Activated T-helper 1 cell treated with anti-CD3 and anti-CD28 coated beads, Interleukin-2, amount 50 U/mL, for 16 hours (primary cell): ENCODE measurements at places on chromosomes 3 and 15.

DNA sequence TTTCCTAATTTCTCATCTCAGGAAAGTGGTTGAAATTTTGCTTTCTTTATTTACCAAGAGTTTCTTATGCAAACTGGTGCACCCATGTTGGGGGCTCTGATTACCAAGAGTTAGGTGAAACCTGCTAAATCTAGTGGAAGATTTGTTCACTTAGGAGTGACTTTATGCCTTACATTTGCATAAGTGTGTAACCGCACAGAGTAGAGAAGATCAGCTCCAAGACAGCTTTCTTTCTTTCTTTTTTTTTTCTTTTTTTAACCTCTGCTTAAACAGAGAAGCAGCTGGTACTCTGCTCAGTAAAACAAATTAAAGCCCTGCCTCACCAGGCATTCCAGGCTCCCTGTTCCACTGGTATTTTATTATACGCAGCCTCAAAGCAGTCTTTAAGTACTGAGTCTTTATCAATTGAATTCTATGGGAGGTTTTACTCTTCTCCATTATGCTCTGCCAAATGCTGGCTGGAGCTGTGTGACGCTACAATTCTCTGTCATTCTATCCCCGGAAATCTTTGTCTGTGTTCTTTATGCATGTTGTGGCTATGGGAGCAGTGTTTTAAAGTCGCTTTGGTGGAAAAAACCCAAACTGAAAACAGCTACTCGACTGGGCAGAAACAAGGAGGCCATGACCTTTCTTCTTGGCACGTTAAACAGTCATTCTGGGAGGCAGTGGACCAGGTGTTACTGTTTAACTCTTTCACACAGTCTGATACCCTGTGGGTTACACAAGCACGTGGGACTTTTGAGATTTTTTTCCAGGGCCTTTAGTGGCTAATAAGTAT lies 55.2 kb upstream of the GBE1 start:
- no peak for DNase-seq

DNA sequence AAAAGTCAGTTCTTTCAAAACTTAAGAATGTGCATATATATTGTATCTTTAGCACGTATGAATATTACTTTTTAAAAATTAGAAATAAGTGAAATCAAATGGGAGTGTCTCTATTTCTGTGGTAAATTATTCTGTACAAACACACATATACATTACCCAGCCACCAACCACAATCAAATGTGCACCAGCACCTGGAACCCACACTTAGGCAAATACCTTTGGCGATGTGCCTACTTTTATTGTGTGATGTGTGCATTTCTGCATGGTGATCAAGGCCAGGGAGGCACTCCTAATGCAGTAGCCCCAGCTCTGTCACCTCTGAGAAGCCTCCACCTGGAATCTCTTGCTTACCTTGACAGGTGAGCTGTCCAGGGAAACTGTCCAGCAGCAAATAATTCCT lies 76.9 kb downstream of the PIK3R4 start:
- no peak for DNase-seq

- DNase-seq: no peak
Observed at GRCh38 chr3:152314677-152315353, 46.1 kb downstream of the MBNL1 start.

GRCh38 chr3:148914936-148915690 lies 50.0 kb downstream of the CPA3 start:
- DNase-seq: no peak

DNA sequence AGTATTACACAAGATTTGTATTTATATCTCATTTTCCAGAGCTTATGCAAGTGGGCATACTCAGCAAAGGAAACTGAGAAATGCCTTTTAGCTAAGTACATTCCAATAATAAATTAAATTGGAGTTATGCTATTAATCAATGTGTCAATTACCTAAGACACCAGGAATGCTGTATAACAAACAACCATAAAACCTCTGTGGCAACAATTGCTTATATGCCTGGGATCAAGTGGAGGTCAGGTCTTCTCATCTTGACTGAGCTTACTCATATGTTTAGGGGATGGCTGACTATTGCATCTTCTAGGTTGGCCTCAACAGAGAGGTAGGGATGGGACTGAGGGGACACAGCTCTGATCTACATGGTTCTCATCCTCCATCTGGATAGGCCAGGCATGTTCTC lies 30.7 kb downstream of the CD200R1L start:
- DNase-seq: no peak

DNA sequence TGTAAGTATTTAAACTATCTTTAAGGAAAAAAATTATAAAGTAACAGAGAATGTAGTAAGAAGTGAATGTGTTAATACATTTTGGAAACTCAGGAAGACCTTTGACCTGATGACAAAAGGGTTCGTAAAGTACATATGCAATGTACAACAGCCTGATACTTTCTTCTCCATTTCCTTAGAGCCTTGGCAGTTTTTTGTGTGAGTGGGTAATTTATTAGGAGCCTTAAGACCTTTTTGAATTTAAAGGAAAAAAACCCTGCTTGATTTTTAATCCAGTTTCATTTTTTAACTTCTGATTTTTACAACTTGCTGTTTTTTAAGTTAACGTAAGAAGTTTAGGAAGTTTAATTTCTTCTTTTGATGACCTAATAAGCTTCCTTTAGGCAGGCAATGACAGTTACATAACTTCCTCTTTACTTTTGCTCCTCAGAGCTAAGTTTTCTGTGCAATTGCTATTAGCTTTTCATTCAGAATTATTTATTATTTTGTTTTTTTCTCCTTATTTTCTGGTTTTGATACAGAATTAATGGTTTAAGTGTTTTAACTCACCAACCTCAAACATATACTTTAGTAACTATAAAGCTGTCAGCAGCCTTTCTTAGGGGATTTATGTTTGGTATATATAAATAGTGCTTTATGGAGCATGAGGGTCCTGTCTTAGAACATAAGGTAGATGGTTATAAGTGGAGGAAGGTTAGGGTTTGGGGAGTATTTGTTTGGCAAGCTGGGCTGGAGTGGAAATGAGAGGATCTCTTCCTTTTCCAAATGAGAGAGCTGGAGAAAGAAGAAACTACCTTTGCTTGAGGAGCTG lies 35.2 kb downstream of the ARMC8 start:
- DNase-seq: no peak

DNA sequence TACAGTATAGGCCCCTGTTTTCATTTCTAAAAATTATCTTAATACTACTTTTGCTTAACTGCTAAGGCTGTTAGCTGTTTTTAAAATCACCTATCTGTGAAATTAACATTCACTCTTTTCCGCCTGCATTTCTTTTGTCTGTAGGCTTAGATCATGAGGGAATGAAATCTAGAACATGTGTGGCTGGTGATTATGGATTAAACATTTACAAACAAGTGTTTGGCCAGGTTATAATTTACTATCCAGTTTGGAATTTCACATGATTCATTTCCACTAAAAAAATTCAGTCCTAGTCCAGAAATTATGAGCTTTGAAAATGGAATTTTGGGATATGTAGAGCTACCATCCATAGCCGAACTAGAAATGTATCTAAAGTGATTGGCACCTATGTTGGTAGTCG lies 39.1 kb downstream of the GOLM2 start:
- DNase-seq: no peak

DNA sequence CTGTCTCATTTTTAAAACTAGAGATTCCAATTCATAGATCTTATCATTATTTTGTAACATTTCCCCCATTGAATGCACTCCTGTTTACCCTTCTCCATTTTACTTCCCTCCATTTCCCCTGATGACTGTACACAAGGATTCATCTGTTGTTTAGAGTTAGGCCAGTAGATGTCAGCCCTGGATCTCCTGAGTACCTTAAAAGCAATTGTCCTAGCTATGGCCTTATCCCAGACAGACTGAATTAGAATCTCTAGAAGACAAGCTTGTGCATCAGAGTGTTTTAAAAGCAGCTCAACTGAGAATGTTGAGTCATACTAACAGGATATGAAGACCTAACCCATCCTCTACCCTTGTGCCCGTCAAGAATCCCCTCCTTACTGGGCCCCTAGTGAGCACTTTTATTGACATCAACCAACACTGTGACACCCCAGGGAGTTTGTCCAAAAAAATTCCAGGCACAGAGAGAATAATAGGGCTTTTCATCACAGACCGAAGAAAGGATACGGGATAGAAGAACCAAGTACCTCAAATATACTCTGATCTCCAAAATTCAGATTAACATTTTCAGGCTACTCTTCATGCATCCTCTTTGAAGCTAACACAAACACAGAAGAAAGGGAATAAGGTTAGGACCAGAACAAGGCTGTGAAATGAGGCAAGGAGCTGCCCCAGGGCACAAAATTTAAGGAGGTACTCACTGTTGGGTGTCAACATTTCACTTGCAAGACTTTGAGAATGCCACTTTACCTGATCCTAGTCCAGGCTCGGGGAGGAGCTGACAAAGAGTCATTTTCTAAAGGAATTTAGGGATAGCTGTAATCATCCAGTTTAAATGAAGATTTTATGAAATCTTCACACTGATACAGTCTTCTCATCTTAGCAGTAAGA lies 17.1 kb downstream of the ZBED2 start:
- DNase-seq: no peak

GRCh38 chr3:111073218-111073617 lies 1.6 kb downstream of the NECTIN3 start:
- no peak for DNase-seq

DNA sequence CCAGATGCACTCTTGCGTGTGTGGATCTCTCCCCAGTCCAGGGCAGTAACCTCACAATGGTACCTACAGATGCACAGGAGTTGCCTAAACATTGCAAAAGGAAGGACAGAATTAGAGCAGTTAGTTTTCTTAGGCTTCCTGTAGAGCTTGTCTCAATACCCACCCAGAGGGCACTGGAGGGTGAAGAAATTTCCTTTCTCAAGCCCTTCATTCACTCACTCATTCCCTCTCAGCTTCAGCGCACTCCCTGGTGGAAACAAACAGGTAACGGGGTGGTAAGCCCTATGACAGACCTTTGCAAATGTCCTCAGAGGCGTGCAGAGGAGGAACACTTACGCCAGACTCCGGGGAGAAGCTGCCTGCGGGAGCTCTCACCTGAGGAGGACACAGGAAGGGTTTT lies 267.4 kb upstream of the HES1 start:
- no peak for DNase-seq

- no peak for DNase-seq
Observed at GRCh38 chr3:182041668-182042291, 330.1 kb downstream of the SOX2 start.

DNA sequence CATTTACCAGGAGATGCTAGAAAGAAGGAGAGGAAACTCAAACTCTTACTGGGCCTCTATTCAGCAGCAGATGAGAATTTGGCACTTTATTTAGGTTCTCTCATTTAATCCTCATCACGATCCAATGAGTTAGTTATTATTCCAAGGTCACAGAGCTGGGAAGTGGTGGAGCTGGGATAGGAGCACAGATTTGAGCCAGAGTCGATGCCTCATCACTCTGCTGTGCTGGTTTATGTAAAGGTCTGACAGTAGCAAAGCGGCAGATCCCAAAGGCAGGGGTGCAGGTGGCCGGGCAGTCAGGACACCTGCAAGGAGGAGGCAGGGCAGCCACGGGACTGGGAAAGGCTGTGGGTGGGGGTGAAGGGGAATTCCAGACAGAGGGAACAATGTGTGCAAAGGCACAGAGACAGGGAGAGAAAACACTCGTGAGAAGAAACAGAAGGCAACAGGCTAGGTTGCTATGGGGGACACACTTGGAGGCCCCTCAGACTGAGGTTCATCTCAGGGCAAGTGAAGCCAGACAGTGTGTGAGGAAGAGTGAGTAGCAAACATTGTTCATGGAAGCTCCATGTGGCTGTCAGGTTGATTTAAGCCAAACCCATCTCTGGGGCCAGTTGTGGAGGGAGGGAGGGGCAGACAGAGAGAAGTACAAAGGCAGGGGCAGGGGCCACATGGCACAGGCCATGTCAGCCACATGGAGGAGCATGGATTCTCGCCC lies 26.8 kb downstream of the RAB6B start:
- DNase-seq: no peak

- DNase-seq: no peak
Observed at GRCh38 chr3:21718161-21718765, 32.7 kb downstream of the ZNF385D start.

GRCh38 chr3:157876556-157876955 lies 229.7 kb downstream of the SHOX2 start:
- no peak for DNase-seq

GRCh38 chr3:99317201-99317600 lies 321.2 kb upstream of the COL8A1 start:
- DNase-seq: no peak

DNA sequence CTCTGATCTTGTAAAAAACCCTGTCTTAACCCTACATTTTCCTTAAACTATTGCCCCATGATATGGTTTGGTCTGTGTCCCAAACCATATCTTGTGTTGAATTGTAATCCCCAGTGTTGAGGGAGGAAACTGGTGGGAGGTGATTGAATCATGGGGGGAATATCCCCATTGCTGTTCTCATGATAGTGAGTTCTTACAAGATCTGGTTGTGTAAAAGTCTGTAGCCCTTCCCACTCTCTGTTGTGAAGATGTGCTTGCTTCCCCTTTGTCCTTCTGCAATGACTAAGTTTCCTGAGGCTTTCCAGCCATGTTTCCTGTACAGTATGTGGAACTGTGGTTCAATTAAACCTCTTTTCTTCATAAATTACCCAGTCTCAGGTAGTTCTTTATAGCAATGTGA lies 881.4 kb downstream of the DIPK2A start:
- DNase-seq: no peak

DNA sequence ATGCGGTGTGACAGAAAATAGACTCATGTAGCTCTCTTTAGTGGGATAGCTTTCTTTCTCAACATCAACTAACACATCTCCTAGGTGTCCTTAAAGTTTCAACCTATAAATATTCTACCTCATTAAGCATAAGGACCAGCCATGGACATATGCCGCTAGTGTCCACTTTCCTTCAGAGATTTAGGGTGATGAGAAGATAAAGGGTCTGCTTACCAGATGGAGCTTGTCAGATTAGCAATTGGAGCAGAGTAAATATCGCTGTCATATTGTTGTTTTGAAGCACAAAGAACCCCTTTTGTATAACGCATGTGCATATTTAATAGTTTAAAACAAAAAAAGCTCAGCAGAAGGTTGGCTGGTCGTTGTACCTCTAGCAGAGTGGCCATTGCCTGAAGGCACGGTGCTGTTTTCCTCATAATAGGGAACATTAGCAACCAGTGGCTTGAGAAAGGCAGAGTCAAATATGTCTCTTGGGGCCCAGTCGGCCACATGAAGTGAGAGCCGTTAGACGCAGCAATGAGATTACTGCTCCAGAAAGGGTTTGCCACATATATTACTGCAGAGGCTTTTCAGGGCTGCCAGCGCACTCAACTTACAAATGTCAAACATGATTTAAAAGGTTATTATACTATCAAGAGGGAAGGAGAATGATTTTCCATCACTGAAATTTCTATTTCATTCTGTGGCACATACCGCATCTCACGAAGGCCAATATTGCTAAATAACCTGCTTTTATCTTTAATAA lies 264.2 kb downstream of the ROBO2 start:
- no peak for DNase-seq

DNA sequence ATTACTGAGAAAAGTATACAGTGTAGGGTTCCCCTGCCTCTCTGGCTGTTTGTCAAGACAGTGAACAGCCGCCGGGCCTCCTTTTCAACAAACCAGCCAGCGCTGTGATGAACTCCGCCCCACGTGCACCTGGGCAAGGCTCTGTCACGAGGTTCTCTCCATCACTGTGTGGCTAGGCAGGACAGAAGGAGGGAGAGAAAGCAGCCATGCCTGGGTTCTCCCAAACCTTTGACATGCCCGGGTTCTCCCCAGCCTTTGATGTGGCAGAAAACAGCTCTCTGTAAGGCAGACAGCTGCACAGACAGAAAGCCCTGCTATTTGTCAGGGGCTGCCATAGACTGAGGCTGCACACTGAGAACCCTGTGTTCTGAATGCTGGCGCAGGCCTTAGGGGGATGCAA lies 101.4 kb upstream of the TRPM1 start:
- DNase-seq: no peak

- DNase-seq: no peak
Observed at GRCh38 chr3:148459931-148460513, 237.7 kb upstream of the AGTR1 start.
